B cell (primary cell): ENCODE measurements at places on chromosomes 1 and 21. TPM values are rescaled to one million over a fixed set of nuclear protein-coding genes. Genes with fewer than 3 reads are reported as not detected.

Gene RGS5
- polyA plus RNA-seq, result 0.69 and 1.2 TPM in 2 replicates

Gene DVL1
- 46.0 and 53.5 TPM in 2 replicates for polyA plus RNA-seq

Gene NES
- not detected in 2 replicates for polyA plus RNA-seq

Gene VASH2
- polyA plus RNA-seq, result 0.06 and 0.09 TPM in 2 replicates

Gene FMO5
- 7.8 and 11.8 TPM in 2 replicates for polyA plus RNA-seq

Gene WDR3
- 5.5 and 9.7 TPM in 2 replicates for polyA plus RNA-seq

Gene REN
- not detected in 2 replicates for polyA plus RNA-seq

Gene PRR9
- polyA plus RNA-seq, result not detected in 2 replicates

Gene LCE2B
- not detected in 2 replicates for polyA plus RNA-seq

Gene SELP
- 1.9 and 2.7 TPM in 2 replicates for polyA plus RNA-seq

Gene MTMR11
- polyA plus RNA-seq, result 0.74 and 0.91 TPM in 2 replicates

DNA sequence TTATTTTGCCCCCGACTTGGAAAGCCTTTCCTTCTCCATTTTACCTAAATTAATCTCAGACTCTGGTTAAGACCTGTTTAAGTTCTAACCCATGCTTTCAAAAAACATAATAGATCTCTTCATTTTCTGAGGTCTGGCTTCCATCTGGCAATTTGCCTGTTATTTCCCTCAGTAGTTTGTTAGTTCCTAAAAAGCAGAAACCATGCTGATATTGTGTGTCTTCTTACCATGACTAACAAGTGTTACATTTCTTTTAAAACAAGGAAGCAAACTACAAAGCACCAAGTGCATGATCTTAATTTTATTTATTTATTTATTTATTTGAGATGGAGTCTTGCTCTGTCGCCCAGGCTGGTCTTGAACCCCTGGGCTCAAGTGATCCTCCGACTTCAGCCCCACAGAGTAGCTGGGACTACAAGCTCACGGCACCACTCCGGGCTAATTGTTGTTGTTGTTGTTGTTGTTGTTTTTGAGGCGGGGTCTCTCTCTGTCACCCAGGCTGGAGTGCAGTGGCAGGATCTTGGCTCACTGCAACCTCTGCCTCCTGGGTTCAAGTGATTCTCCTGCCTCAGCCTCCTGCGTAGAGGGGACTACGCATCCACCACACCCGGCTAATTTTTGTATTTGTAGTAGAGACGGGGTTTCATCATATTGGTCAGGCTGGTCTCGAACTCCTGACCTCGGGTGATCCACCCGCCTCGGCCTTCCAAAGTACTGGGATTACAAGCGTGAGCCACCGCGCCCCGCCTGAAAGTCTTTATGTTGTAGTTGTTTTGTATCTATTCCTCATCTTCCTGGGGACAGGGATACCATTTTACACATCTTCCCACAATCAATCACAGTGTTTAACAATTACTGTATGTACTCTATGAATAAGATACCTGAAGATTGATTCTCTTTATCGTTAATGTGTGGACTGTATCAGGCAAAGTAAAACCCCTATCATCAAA lies 1.3 kb upstream of the PATJ start:
- DNase-seq, result no peak

DNA sequence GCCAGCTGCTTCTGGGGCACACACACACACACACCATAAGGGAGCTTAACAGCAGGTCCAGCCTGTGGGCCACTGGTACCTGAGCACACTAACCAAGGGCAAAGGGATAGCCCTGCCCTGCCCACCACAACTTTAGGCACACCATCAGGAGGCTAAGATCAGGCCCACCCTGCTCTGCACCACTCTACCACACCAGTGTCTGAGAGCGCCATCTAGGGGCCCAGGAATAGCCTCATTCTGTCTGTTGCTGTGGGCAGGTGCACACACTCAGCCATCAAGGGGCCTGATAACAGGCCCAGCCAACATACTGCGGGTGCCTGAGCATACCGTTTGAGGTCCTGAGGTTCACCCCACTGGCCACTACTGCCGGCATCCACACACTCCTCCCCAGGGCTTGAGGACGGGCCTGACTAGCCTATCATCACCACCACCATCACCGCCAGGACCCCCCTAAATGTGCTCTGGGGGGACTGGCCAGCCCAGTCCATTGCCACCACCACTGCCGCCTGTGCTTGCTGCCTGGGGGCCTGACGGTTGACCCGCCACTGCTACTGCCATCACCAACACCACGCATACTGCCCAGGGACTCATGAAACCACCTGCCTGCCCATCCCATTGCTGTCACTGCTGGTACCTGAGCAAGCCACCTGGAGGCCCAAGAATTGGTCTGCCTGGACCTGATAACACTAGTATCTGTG lies 31.3 kb downstream of the NSL1 start:
- DNase-seq, result peak; percentile 29

DNA sequence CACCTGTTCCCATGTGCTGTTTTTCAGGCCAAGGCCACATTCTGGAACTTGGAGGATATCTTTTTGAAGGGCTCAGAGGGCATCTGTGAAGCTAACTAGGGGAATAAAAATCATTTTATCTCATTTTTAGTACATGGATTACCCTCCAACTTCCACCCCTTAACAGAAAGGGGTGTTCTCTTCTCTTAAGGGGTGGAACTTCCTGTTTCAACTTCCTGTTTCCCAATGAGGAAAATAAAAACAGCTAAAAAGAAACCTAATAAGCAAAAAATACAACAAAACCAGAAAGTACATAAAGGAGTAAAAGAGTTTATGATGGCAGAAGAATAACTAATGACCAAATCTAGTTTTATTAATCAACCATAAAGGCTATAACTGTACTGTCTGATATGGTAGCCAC lies 24.8 kb upstream of the SLC22A15 start:
- DNase-seq, result no peak

- no peak for DNase-seq
These were observed 1326.3 kb downstream of the BRINP3 start for GRCh38 chr1:189151361-189151760.

GRCh38 chr1:207821464-207822045 lies 69.7 kb downstream of the CD46 start:
- peak; percentile 29 for DNase-seq

GRCh38 chr1:88378560-88378959 lies 305.5 kb upstream of the PKN2 start:
- DNase-seq, result no peak

GRCh38 chr1:88284066-88284465 lies 400.0 kb upstream of the PKN2 start:
- DNase-seq, result no peak

GRCh38 chr1:36450919-36451305 lies 661 bp upstream of the OSCP1 start:
- no peak for DNase-seq

GRCh38 chr1:89941110-89941766 lies 53.7 kb upstream of the ZNF326 start:
- DNase-seq, result peak; percentile 10

GRCh38 chr1:66637146-66637545 lies 103.2 kb downstream of the SGIP1 start:
- DNase-seq, result no peak

DNA sequence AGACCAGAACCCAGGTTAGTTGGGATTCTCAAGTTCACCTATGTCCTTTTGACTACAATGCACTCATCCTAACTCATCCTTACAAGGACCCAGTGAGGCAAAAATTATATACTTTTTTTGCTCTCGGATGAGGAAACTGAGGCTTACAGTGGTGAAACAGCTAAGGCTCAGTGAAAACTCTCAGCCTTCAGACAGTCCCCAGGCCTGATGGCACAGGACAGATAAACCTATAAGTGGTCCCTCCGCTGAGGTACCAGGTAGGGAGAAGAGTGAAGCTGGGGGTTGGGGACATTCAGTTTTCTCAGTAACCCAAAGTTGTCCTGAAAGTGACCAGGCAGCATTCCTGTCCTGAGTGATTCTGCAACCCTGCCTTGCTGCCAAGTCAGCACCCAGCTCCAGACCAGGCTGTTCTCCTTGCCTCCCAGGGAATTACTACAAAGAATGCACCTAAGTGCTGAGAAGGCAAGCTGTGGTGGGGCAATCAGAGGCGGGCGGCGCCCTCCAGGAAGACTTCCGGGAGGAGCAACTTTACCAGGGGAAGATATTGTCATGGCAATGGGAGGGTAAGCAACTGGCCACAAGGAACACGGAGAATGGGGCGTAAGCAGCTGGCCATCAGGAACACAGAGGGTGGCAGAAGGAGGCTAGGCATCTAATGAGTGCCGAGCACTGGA lies 4.6 kb downstream of the TENT5B start:
- no peak for DNase-seq

- DNase-seq, result no peak
These were observed 100.5 kb downstream of the PAX7 start for GRCh38 chr1:18731148-18731547.

GRCh38 chr1:220250681-220251080 lies 21.6 kb downstream of the RAB3GAP2 start:
- DNase-seq, result no peak

GRCh38 chr1:21696931-21697330 lies 27.8 kb upstream of the RAP1GAP start:
- DNase-seq, result no peak

GRCh38 chr1:218787826-218788225 lies 385.9 kb upstream of the LYPLAL1 start:
- no peak for DNase-seq

DNA sequence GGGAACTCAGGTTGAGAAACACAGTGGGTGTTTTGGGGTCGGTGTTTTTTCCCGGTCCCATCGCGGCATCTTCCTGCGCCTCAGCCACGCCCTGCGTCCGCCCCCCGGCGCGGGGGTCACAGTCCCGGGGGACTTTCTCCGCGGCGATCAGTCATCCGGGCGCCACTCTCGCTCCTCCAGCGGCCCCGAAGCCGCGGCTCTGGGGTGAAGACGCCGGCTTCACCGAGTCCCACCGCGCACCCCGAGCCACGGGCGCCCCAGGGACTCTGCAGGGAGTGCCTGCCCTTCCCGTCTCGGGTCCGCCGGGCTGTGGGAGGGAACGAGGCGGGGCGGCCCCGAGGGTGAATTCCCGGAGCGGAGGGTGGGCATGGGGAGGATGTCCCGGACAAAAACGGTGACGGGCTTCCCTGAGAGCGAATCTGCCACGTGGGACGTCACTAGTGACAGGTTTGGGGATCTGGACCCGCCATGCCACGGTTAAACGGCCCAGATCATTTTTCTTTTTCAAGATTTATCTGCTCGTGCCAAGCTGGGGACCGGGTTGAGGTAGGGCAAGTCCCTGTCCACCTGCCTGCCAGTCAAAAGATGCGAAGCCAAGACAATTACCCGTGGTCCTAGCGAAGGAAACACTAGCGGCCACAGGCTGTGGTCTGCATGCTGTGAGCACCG lies 717 bp upstream of the BATF3 start:
- DNase-seq, result peak; percentile 61

- no peak for DNase-seq
These were observed 73.6 kb downstream of the SIPA1L2 start for GRCh38 chr1:232556351-232556750.

DNA sequence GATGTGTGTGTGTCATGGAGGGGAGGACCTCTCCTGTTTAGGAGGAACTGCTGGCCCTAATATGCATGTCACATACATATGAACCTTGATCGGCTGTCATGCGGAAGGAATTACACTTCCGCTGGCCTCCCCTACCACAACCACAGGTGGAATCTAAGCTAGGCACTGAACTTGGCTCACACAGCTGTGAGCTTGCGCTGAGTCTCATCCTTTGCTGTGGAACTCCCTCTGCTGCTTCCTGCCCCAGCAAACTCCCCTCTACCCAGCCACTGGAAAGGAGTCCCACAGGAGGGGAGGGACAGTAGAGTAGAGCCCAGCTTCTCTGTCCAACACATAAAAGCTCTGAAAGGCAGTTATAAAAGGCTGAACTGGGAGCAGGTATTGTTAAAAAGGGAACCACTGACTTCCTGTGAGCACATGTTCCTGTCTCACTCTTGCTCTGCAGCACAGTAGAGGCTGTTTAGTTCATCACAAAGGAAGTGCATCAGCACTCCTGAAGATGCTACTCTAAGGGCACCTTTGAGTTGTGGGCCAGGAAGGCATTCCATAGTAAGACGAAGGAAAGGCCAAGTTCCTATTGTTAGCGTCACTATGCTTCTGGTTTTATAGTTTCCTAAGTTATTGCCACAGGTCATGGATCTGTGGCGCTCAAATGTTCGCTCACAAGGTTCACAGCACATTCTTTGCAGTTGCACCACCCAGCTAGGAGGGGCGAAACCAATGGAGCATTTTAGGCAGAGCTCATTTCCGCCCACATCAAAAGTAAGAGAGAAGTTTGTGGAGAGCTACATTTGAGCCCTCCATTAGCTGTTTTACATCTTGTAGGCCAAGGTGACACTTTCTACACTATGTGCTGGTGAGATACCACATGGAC lies 17.7 kb upstream of the PTPRC start:
- DNase-seq, result peak; percentile 92

- DNase-seq, result no peak
These were observed 17.8 kb upstream of the MAST2 start for GRCh38 chr1:45785583-45785982.

- no peak for DNase-seq
These were observed 20.7 kb downstream of the CD34 start for GRCh38 chr1:207890136-207890738.

DNA sequence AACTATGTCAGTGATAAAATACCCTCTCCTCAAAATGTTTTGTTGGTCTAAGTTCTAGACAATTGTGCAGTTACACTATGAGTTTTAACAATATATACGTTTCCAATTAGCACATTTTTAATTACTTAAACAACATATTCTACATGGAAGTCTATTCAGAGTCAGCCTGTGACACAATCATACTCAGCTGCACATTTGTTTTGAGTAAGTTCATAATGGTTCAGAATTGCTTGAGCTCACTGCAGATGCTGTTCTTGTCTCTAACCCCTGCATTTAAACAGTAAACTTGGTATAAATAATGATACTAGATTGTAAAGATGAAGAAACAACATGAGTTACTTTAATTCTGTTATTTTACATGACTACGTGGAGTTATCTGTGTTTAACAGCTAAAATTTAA lies 30.6 kb downstream of the CDKN2C start:
- DNase-seq, result no peak

GRCh38 chr1:74995821-74996220 lies 138.4 kb upstream of the LHX8 start:
- DNase-seq, result no peak

GRCh38 chr1:119933397-119933796 lies 37.1 kb upstream of the ADAM30 start:
- no peak for DNase-seq

GRCh38 chr21:21051109-21052055 lies 53.2 kb downstream of the NCAM2 start:
- no peak for DNase-seq

DNA sequence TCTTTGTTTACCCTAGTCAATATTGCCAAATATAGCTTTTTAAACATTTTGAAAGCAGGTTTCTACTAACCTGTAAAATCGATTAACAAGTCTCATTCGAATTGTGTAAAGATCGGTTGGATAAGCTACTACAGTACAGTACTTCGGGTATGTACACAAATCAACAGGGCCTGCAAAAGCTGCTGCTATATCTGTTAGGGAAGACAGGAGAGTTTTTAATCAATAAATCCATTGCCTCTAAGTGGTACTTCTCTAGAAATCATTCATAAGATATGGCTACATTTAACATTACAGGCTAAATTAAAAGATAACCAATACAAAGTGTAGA lies 34.8 kb upstream of the PSMG1 start:
- DNase-seq, result no peak
